Thoracic aorta endothelial cell (primary cell): ENCODE measurements at places on chromosomes 13 and 19. TPM values are rescaled to one million over a fixed set of nuclear protein-coding genes. Genes with fewer than 3 reads are reported as not detected.

NLRP4 gene
- total RNA-seq, result not detected in 2 replicates

LATS2 gene
- total RNA-seq, result 54.9 and 61.8 TPM in 2 replicates

POSTN gene
- 18.7 and 291 TPM in 2 replicates for total RNA-seq

KLK3 gene
- not detected in 2 replicates for total RNA-seq

TPTE2 gene
- total RNA-seq, result not detected in 2 replicates

PLK5 gene
- not detected in 2 replicates for total RNA-seq

LILRA2 gene
- not detected in 2 replicates for total RNA-seq

FCGBP gene
- total RNA-seq, result 0.07 TPM in 1 of 2 replicates, not detected in the other

PAK4 gene
- 13.7 and 19.0 TPM in 2 replicates for total RNA-seq

TEX29 gene
- total RNA-seq, result not detected in 2 replicates

BSG gene
- 251 and 322 TPM in 2 replicates for total RNA-seq

IL11 gene
- total RNA-seq, result not detected in 2 replicates

DPP9 gene
- 69.8 and 85.8 TPM in 2 replicates for total RNA-seq

PRPF31 gene
- total RNA-seq, result 51.3 and 64.7 TPM in 2 replicates

RNF113B gene
- not detected in 2 replicates for total RNA-seq

PRSS57 gene
- total RNA-seq, result not detected in 2 replicates

SLC8A2 gene
- not detected in 2 replicates for total RNA-seq

CACNG6 gene
- total RNA-seq, result 1.0 and 1.9 TPM in 2 replicates

B3GNT8 gene
- 3.6 and 5.0 TPM in 2 replicates for total RNA-seq

TYROBP gene
- total RNA-seq, result not detected in 2 replicates

PSG2 gene
- total RNA-seq, result not detected in 2 replicates

CTXN1 gene
- total RNA-seq, result 6.0 and 11.0 TPM in 2 replicates

F7 gene
- not detected in 2 replicates for total RNA-seq

TMEM38A gene
- 2.3 and 2.6 TPM in 2 replicates for total RNA-seq

PTGER1 gene
- total RNA-seq, result 0.07 and 0.27 TPM in 2 replicates

USE1 gene
- total RNA-seq, result 10.5 and 18.6 TPM in 2 replicates

ZNF543 gene
- 9.5 and 10.4 TPM in 2 replicates for total RNA-seq

CAMSAP3 gene
- 0.07 and 0.13 TPM in 2 replicates for total RNA-seq
